ENCODE measurements at places on chromosomes 6 and 20.

GRCh38 chr6:14283600-14284235, 166.1 kb downstream of the CD83 start:
- DNase-seq, result no peak

- no peak for DNase-seq
Observed at GRCh38 chr20:49867453-49868215, 47.7 kb downstream of the SPATA2 start.

GRCh38 chr6:107870381-107870780, 46.3 kb upstream of the SCML4 start:
- no peak for DNase-seq

DNA sequence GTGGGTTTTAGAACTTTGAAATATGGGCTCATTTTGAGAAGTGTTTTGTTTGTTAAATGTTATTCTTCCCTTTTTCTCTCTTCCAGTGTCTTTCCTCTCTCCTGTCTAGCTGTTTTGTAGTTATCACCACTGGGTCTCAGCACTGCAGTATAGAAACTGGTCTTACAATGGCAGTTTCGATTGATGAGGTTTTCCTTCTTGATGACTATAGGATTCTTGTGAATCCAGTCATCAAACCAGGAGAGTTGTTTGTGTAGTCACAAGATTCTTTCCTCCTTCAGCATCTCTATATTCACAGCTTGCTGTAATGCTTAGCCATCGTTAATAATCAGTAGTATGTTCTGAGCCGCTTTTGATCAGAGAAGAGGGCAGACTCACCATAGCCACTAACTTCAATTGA, 172.3 kb downstream of the OGFRL1 start:
- DNase-seq, result no peak

DNA sequence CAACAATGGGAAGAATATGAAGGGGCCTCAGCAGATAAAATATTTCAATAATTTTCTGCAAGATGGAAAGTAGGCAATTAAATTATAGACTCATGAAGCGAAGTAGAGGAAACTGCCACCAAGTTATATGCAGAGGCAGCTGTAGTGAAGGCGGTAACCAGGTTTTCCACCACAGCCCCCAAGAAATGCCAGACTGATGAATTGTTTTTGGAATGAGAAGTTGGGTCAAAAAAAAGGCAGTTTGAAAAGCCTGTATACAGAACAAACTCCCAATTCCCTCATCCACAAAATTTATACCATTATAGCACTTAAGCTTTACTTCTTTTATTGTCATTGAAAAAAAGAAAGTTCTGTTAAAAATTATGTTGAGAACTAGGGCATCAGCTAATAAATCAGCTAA, 45.3 kb downstream of the ELOVL4 start:
- no peak for DNase-seq

DNA sequence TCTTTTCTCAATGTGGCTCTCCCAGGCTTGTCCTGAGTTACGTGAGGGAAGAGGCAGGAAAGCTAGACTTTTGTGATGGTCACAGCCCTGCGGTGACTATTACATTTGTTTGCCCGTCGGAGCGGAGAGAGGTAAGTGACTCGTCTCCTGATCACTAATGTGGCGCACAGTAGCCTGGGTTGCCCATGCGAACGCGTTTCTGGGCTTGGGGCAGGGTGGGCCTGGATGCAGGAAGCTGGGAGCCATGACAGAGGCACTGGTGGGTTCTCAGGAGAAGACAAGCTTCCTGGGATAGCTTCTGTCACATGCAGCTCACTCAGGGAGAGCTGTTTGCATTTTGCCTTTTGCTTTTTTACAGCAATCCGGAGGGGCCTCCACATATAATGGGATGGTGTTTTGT, 60.6 kb downstream of the IGF2R start:
- DNase-seq, result no peak

GRCh38 chr6:34360556-34360955, 31.9 kb downstream of the NUDT3 start:
- no peak for DNase-seq

GRCh38 chr6:79668381-79668780, 37.3 kb downstream of the SH3BGRL2 start:
- DNase-seq, result no peak

DNA sequence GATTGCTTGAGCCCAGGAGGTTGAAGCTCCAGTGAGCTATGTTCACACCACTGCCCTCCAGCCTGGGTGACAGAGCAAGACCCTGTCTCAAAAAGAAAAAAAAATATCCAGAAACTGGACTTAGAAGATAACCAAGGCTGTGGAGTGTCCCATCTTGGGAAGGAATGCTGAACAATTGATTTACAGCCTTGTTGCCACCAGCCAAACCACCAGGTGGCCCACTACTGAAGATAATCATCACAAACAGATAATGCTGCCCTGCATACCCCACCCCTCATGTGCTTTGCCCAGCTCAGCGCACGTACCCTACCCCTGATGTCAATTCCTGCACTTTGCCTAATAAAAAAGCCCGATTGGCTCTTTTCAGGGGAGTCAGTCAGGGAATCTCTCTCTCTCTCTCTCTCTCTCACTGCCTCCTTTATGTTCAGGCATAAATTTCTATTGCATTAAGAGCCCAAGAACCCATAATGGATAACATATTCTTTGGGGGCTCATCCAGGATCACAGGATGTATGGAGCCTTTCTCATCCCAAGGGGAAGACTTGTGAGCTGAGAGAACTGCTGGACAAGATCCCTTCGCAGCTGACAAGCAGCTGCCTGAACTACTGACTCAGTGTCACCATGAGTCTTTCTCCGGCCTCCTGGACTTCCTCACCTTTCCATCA, 166.4 kb downstream of the CD24 start:
- DNase-seq, result no peak

- no peak for DNase-seq
Observed at GRCh38 chr20:46293084-46293483, 15.2 kb downstream of the CDH22 start.

DNA sequence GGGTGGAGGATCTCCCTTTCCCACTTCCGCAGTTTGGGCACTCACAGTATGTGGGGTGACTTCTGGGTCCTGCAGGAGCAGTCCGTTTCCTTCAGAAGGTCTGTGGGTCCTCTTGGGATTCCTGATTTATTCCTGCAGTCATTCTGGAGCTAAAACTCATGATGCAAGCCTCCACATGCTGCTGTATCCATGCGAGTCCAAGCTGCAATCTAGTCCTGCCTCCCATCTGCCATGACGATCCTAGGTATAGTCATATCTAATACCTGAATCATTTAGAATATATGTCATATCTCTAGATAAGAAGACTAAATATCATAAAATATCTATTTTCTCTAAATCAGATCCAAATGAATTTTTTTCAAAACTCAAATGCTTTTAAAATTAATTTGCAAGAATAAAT, 103.4 kb upstream of the AHI1 start:
- DNase-seq, result no peak

DNA sequence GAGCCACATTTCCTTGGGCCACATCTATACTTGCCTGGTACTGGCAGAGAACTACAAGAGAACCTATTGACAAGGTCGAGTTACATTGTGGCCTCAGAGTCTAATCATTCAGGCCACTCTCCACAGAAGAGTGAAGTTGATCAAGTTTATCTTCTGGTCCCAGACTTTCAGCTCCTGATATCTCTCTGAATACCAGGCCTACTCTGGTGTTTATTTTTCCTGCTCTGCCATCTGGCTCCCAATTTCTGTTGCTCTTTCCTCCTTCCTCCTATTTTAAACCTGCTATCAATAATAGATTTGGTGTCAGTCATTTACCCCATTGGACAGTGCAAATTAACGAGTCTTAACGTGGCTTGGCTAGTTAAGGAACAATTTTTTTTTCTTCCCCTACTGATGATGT, 46.6 kb downstream of the SCGN start:
- no peak for DNase-seq

GRCh38 chr6:99296261-99296660, 53.2 kb downstream of the FAXC start:
- DNase-seq, result no peak
